Iris pigment epithelial cell (primary cell): ENCODE measurements at places on chromosomes 6 and 20.

DNA sequence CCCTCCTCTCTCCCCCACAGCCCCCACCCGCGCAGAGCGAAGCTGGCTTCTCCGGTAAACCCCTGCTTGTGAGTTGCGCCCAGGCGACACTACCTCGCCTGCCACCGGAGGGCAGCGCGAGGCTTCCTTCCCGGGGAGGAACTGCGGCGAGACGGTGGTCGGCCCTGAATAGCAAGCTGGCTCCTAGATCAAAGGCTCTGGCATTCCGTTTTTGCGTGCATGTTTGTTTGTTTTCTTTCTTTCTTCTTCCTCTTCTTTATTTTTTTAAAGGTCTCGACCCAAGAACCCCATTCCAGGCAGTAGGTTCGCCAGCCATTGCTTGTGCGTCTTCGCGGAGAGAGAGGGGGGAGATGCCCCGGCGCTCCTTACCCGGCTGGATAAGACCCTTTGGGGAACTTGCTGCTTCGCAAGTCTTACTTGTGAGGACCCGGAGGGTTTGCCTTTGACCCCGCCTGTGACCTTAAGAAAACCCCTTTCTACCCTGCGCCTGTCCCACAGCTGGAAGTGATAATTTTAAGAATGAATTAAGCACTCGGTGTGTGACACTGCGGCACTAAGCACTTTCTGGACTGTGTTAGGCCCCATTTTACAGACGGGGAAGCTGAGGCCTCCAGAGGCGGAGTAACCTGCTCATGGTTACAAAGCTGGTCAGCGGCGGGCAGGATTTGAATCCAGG, 92.7 kb upstream of the SIRPA start:
- peak; percentile 69 for DNase-seq

GRCh38 chr6:168050881-168051586, 28.0 kb downstream of the FRMD1 start:
- DNase-seq, result no peak

DNA sequence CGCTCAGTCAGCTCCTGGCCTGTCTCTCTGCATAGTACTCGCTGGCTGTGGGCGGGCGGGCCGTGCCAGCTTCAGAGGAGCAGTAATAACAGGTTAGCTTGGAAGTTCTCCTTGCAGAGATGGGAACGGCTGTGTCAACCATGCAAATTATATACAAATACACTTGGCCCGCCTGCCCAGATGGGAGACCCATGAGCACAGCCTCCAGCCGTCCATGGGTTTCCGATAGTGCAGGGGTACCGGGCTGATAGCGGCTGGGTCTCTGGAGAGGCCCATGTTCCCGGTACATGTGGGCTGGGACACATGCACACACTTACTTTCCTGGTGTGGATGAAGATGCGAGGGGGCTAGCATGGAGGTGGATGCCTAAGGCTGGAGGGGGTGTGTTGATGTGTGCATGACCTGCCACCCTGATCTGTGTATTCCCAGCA, 12.8 kb upstream of the ZNF831 start:
- no peak for DNase-seq

DNA sequence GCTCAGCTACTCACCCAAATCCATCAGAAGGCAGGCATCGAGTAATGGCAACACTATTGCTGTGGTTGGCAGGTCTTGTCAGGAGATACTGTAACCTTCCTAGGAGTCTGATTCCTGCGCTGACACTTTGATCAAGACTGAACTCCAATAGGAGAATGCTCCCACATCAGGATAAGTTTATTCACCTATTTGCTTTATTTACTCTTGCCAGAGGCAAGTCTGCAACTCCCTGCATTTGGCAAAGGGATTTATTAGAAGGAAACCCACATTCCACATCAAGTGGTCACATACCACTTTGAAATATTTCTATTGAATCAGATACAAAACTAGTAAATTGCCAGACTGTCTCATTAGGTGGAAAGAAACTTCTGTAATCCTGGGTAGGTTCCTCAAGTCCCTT, 43.5 kb downstream of the ZFAND3 start:
- peak; percentile 56 for DNase-seq

DNA sequence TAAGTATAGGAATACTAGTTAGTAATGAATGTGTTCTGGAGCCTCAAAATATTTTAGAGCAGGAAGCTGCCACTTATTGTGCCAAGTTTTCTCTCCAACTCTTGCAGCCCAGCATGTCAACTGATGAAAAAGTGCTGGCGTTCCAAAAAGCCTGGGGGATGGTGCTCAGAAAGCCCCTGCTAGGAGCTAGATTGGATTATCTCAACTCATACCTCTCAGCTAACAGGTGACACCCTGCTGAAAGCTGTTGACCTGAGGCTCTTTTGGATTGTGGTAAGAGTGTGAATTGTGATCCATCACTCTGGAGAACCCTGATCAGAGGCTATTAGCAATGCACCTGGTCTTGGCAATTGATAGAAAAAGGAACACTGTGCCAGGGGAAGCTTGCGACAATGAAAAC, 580.4 kb downstream of the EYS start:
- no peak for DNase-seq

- no peak for DNase-seq
Measured at GRCh38 chr6:89118931-89119330, 1.1 kb upstream of the SRSF12 start.

GRCh38 chr20:6940048-6940447, 172.6 kb downstream of the BMP2 start:
- DNase-seq, result peak; percentile 2

DNA sequence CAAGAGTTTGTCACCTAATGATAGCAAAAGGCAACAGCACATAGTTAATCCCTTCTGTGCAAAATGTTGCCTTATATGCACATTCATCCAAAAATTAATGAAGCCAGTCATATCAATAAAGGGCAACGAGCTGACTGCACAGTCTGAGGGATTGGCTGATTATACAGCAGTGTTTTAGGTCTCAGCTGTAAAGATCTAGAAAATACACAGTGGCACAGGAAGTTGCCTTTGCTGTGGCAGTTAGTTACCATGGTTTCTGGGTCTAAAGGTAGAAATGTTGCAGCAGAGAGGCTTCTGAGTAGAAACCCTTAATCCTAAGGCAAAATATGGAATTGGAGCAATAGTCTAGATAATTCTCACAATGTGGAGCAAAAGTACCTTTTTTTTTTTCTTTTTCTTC, 89.7 kb downstream of the SMPDL3A start:
- no peak for DNase-seq

GRCh38 chr20:58864346-58864745, 11.8 kb downstream of the GNAS start:
- DNase-seq, result no peak

DNA sequence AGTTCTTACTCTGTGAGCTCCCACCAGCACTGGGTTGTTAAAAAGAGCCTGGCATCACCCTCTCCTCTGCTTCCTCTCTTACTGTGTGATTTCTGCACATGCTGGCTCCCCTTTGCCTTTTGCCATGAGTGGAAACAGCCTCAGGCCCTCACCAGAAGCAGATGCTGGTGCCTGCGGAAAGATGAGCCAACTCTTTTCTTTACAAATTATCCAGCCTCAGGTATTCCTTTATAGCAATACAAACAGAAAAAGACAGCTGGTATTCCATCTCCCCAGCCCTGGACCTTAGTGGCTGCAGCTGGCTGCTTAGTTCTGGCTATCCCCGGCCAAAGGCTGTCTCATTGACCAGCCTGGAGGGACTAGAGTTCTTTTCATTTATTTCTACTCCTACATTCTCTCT, 129.1 kb downstream of the IMPG1 start:
- DNase-seq, result no peak

- no peak for DNase-seq
Measured at GRCh38 chr6:116859264-116859663, 17.8 kb upstream of the RFX6 start.

DNA sequence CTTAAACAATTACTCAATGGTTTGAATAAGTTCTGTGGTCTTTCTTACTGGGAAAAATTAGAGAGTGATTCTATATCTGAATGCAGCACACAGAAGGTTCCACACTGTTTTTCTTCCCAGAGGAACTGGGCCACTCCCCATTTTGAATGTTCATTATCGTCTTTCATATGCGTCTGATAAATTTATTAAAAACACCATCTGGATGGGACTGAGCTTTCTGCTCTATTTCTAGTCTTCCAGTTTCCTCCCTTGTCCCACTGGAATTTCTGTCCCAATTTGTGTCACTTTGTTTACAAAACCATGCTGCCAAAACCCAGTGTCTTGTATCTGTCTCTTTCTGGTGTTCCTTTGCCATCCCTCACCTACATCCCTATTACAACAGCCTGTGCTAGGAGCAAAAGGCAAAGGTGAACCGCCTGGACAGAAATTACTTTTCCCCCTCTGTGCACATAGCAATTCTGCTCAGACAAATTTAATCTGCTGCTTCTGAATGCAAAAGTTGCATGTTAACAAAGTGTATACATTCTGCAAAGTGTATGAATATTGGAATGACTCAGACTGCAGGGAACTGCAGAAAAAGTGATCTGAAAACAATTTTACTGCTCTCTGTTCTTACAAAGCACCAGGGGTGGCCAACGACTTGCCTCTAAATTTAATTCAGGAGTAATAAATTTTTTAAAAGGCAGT, 333.6 kb downstream of the BTBD9 start:
- DNase-seq, result no peak

GRCh38 chr6:760982-761955, 68.3 kb upstream of the EXOC2 start:
- no peak for DNase-seq
